Erythroblast (primary cell): ENCODE measurements at places on chromosomes 4 and X.

GRCh38 chr4:144514736-144515135, 131.2 kb upstream of the HHIP start:
- DNase-seq, result no peak

- DNase-seq, result no peak
Measured at GRCh38 chr4:106718548-106718947, 317.6 kb downstream of the DKK2 start.

DNA sequence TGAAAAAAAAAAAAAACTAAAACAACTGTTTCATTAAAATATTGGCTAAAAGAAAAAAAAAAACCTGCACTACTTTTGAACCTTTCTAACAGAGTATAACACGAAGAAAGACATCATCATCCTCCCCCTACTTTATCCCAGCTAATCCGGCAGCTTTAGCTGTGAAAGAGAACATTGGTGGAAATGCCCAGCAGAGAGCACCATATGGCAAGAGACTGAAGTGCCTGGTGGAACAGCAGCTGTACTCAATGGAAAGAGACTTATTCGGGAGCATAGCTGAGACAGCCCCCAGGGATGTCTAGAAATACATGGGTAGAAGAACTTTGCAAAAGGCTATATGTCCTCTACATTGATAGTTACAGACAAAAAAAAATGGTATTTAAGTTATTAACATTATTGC, 30.3 kb downstream of the STPG2 start:
- peak; percentile 16 for DNase-seq

GRCh38 chr4:79367096-79367495, 40.9 kb downstream of the GK2 start:
- no peak for DNase-seq

- DNase-seq, result no peak
Measured at GRCh38 chr4:76758996-76759395, 138.9 kb downstream of the SOWAHB start.

GRCh38 chr4:70734971-70735370, 13.2 kb downstream of the RUFY3 start:
- DNase-seq, result no peak

DNA sequence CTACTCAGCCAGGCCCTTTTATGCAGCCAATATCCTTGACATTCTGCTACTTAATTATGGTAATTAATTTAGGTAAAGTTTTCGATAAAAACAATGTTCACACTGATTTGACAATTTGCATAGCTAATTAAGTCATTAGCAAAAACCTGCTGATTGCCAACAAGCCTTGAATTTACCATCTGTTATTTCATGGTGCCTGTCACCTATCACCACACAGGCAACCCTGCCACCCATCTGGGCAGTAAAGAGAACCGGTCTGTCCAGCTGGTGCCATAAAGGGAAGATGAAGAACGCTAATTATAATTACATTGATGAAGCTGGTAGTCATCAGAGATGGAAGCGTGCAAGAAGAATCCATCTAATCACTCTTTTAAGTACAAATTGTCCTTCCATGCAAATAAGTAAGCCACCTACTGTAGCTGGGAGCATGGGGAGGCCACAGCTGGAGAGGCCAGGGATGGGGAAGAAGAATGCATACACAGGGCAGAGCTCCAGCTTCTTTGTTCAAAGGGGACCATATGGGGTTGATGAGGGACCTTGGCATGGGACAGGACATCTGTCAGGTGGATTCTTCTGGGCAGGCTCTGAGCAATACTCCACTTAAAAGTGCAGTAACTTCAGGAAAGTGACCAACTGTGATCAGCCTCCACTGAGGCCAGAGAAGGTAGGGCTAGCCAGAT, 277.3 kb upstream of the TAPT1 start:
- no peak for DNase-seq

DNA sequence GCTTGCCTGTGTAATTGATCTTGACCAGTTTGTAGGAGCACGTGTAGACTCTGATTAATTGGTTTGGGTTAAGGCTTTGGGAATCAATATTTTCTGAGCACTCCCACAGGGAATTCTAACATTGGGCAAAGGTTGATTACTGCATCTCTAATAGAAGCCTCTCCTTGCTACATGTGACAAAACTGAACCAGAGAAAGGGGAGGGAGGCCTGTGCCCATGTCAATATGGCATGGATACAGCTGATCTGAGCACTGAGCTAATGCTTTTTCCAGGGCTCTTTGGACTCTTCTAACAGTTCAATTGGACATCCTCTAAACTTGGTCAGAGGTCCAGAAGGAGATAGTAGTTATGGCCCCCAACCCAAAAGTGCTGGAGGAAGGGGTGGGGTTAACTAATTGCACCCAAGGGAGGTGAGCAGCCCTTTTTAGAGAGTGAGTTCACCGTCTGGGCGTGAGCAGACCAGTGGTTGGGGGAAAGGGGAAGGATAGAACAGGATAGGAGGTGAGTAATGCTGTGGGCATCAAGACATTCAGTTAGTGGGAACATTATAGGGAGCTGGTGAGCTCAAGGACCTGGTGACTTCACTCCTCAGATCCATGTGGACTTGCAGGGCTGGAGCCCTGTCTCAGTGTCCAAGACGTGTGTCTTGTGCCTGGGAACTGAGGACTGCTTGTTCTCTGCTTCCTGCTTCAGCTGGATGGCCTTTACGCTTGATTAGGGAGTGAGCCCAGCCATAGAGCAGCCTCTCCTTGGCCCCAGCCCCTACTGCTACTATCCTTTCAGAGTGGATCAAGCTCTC, 22.8 kb downstream of the MSN start:
- no peak for DNase-seq

DNA sequence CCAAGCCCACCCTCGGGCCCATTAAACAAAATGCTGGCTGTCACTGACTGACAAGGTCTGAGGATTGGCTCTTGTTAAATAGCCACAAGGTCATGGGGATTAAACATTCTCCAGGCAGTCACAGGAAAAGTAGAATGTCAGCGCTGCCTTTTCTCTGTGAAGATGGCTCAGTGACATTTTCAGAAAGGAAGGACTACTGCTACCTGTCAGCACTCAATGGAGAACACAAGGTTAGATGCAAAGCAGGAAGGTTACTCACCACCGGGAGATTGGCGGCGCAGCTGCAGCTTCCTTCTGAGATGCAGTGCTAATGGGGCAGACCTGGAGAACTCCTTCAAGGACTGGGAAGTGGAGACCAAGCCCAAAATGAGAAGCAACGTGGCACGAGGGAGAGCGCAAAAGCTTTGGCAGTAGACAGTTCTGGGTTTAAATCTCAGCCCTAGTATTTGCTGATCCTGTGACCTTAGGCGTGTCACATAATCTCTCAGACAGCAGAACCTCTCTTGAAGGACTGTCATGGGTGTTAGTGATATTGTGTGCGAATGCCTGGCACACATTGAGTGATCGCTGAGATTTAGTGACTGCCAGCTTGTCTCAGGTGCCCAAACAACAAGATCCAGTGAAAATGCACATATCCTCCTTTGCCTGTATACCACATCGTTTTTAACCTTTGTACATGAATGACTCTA, 213.1 kb upstream of the BOD1L1 start:
- no peak for DNase-seq
